Osteocyte (in vitro differentiated cells): ENCODE measurements at places on chromosomes 4 and X.

DNA sequence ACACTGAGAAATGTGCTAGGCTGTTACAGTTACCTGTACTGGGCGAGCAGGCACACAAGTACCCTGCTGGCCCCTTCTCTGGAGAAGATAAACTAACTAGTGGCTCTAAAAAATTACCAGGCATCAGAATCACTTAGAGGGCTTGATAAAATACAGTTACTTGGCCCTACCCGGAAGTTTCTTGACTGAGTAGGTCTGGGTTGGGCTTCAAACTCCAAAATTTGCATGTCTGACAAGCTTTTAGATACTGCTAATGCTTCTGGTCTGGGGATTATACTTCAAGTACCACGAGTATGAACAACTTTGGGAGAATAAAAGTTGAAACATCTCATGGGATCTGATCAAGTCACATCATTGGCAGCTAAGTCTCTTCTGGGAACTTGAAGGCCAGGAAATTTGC is 30.8 kb downstream of the CEP135 start:
- DNase-seq: no peak

DNA sequence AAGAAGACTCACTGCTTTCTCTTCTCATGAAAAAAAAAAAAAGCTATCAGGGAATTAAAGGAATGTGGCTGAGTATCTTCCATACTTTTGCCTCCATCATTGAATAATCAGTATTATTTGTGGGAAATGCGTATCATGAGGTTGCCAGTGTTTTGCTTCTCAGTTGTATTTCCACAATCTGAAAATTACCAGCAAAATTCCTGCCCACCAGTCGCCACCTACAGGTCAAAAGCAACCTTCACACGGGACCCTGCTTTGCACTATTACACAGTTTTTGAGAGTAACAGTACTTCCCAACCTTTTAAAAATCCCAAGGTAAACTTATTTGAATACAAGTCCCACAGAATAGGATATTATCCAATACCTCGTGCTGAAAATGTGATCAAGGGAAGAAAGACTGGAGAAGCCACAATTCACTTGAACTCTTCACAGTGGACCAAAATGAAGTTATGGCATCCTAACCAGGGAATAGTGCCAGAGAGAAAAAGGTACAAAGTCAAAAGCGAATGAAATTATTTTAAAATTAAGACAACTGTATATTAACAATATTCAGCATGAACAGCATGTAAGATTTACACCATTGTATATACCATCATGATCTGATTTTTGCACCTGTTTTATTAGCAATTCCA is 30.4 kb downstream of the PGRMC1 start:
- no peak for DNase-seq

DNA sequence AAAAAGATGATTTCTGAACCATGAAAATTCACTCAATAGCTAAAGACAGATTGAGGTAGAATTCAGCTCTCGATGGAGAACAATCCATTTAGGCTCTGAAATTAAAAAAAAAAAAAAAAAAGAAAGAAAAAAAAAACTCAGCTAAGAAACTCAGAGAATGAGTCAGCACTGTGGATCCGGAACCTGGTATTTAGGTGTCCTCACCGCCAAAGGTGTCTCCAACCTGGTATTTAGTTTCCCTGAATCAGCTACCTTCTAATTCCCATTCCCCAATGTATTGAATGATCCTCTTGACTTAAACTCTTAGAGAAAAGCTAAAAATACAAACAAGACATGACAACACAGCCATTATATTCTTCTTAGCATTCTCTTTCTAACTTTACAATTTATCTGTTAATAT is 150.3 kb upstream of the RASGEF1B start:
- no peak for DNase-seq

DNA sequence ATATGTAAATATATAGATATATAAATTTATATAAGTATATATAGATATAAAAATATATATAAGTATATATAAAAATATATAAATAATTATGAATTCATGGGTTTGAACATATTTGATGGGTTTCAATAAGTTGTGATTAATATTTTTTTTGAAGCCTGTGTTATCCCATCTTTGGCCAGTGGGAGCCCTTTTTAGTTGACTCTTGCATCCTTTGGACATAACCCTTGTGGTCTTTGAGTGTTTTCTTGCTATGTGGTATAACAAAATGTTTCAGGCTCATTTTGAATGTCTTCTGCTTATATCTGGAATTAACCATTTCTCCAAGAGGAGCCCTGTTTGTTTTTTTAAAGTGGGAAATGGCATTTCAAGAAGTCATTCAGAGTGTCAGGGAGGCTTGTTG is 15.2 kb downstream of the SNX25 start:
- DNase-seq: no peak

DNA sequence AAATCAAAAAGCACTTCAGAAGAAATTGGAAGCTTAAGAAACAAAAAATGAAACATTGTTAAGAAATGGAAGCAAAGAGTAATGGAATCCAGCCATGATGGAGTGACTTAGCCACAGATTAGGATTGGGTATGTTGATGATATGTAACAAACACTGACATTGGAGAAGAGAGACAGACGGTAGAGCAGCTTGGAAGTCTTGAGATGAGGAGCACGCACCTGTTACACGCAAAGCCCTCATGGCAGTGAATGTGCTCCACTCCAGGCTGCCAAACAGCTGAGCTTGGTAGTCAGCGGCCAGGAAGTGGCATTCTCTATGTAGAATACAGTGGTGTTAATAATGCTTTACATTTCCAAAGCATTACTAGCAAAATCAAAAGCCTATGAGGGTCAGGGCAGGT is 56.9 kb upstream of the GPRIN3 start:
- DNase-seq: no peak

GRCh38 chr4:73137121-73137520 is 67.6 kb upstream of the COX18 start:
- no peak for DNase-seq
